ENCODE measurements at places on chromosomes 2 and 18.

DNA sequence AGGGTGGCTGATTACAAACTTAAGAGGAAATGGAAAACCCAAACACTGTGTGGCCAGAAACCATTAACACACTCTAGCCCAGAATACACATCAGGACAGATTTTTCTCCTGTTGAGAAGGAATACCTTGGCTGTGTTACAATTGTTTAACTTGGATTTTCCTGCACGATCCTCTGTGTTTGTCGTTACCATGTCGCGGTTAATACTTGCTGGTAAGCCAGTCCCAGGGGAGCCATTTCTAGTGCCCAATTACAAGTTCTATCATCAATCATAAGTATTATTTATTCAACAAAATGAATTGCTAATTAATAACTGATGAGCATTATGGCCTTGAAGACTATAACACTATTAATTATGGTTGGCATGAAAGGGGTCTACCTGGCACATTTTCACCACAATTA is 146.8 kb downstream of the LNPK start:
- no peak overlapping the region for H3K27ac ChIP-seq
- no peak for DNase-seq
- H3K27me3 ChIP-seq = no peaks in the 10 kb centered on the region
- H3K36me3 ChIP-seq = no peaks in the 10 kb centered on the region

GRCh38 chr18:76936877-76937276 is 114.5 kb downstream of the ZNF236 start:
- no peak overlapping the region for H3K27ac ChIP-seq
- DNase-seq = no peak
- H3K4me3 ChIP-seq = no peak overlapping the region
- no peaks in the 10 kb centered on the region for H3K27me3 ChIP-seq

DNA sequence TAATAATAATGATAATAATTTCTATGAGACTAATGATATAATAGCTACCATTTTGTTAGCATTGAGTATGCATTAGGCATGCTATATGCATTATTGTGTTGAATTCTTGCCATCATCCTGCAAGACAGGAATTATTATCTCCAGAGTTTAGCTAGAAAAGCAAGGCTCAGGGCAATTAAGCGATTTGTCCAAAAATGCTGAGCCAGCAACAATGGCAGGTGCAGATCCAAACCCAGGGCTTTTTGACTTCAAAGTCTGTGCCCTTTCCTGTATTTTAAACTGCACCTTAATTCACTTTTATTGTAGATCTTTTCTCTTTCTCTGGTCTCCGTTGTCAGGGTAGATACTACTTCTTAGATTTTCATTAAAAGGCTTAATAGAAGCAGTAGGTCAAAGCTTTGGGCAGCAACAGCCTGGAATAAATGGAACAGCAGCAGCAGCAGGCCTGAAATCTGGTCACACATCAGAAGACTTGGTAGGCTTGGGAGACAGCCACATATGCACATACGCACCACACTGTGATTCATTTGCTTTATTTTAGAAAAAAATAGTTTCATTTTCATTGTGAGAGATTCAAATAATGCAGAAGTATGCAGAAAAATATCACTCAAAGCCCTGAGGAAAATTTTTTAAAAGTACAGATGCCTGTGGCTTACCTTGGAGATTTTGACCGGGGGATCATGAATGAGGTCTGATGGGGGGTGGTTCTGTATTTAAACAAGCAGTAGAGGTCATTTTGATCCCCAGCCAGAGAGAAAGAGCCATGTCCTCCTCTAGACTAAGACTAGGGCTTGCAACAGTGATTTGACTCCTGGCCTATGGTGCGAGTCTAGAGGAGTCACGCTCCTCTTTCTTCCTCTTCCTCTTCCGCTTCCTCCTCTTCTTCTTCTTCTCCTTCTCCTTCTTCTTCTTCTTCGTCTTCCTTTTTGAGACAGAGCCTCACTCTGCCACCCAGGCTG is 455.7 kb downstream of the TSN start:
- H3K27me3 ChIP-seq = peaks cover 75% of the 10 kb centered on the region
- no peak overlapping the region for H3K4me3 ChIP-seq
- no peaks in the 10 kb centered on the region for H3K36me3 ChIP-seq
- H3K27ac ChIP-seq = no peak overlapping the region

DNA sequence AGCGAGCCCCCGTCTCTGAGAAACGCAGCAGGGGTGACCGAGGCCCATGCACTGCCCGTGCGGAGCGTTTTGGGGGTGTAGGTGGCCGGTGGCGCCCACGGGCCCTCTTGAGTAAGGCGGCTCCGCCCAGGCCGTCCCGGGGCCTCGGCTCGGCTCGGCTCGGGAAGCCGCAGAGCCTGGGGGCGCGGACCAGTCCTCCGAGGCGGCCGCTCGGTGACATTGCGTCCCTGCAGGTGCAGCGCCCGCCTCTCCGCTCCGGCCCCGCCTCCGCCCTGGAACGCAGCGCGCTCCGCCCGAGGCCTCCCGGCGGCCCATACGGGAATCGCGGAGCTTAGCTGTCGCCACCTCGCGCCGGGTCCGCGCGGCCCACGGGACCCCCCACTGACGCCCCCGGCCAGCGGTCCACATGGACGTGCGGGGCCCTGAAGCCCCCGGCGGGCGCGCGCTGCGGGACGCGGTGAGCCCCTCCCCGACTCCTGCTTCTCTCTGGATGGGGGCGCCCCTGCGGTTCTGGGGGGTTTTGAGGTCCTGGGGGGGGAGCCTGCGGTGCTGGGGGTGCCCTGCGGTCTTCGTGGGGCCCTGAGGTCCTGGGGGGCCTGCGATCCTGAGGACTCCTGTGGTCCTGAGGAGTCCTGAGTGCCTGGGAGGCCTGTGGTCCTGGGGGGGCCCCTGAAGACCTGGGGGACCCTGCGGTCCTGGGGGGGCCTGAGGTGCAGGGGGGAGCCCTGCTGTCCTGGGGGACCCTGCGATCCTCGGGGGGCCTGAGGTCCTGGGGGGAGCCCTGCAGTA is at the start of gene HSBP1L1:
Gene HSBP1L1, plus strand, starts transcription at position 314 of the 789 bp plus-strand sequence. Its CDS starts 93 bp downstream, at position 407.
- no peaks in the 10 kb centered on the region for H3K27me3 ChIP-seq
- H3K27ac ChIP-seq = peak within 1 kb of the TSS; percentile 76
- peaks cover 36% of the 10 kb centered on the region for H3K36me3 ChIP-seq
- H3K4me1 ChIP-seq = peaks cover 24% of the 10 kb centered on the region

- no peaks in the 10 kb centered on the region for H3K27me3 ChIP-seq
- no peak for DNase-seq
- peaks cover 27% of the 10 kb centered on the region for H3K4me1 ChIP-seq
- no peak overlapping the region for H3K4me3 ChIP-seq
- H3K27ac ChIP-seq = peak overlapping the region; percentile 82
Measured at GRCh38 chr2:73925033-73925704, 1.5 kb upstream of the DGUOK start.

DNA sequence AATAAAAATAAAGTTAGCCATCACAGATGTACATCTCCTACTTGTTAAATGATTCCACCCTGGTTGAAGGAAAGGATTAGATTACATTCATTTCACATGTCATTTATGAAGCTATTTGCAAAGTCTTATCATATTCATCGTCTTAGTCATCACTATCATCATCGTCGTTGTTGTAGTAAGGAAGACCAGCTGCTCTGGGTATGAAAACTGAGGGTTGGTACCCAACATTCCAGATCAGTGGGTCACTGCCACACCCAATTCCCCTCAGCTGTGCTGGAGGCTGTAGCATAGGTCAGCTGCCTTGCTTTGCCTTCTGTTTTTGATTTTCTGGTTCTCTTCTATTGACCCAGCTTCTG is 20.9 kb upstream of the CCBE1 start:
- peak; percentile 65 for DNase-seq
- peaks cover 31% of the 10 kb centered on the region for H3K4me1 ChIP-seq
- H3K4me3 ChIP-seq = no peak overlapping the region
- no peaks in the 10 kb centered on the region for H3K27me3 ChIP-seq
- H3K27ac ChIP-seq = no peak overlapping the region

Measured in Calu3 (cell line).